Epithelial cell of proximal tubule (primary cell): ENCODE measurements at places on chromosomes 12 and 14. TPM values are rescaled to one million over a fixed set of nuclear protein-coding genes. Genes with fewer than 3 reads are reported as not detected.

GRCh38 chr12:18323159-18323558, 61.8 kb downstream of the PIK3C2G start:
- no peak for DNase-seq

GRCh38 chr14:102930138-102930752, 7.8 kb downstream of the AMN start:
- no peak for DNase-seq

- peak; percentile 32 for DNase-seq
These were observed 142.8 kb downstream of the PAWR start for GRCh38 chr12:79547735-79548609.

ARF3 gene
- 62.8 and 108 TPM in 2 replicates for total RNA-seq

ENDOU gene
- total RNA-seq, result not detected in 2 replicates

IL31 gene
- not detected in 2 replicates for total RNA-seq
